Bone marrow (tissue), 2 donors: ENCODE measurements at places on chromosomes 2 and 18.

DNA sequence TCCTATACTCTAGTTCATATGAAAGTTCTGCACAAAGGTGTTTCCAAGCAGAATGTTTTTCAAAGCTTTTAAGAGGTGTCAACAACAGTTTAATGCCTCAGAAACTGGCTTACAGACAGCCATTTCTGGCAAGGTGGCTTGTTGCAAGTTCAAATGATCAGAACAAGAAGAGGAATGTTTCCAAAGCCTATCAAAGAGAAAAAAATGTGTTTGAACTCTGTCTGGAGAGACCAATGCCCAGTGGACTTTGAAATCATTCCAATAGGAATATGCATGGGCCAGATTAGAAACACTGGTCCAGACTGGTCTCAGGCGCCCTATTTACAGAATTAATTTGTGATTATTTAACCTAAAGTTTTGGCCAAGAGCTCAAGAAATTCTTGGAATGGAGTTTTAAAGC lies 106.2 kb downstream of the CPS1 start:
- DNase-seq: no peak

GRCh38 chr2:120367649-120368048 lies 21.7 kb downstream of the INHBB start:
- DNase-seq: no peak

GRCh38 chr2:55088400-55088799 lies 38.1 kb upstream of the RTN4 start:
- no peak for DNase-seq

DNA sequence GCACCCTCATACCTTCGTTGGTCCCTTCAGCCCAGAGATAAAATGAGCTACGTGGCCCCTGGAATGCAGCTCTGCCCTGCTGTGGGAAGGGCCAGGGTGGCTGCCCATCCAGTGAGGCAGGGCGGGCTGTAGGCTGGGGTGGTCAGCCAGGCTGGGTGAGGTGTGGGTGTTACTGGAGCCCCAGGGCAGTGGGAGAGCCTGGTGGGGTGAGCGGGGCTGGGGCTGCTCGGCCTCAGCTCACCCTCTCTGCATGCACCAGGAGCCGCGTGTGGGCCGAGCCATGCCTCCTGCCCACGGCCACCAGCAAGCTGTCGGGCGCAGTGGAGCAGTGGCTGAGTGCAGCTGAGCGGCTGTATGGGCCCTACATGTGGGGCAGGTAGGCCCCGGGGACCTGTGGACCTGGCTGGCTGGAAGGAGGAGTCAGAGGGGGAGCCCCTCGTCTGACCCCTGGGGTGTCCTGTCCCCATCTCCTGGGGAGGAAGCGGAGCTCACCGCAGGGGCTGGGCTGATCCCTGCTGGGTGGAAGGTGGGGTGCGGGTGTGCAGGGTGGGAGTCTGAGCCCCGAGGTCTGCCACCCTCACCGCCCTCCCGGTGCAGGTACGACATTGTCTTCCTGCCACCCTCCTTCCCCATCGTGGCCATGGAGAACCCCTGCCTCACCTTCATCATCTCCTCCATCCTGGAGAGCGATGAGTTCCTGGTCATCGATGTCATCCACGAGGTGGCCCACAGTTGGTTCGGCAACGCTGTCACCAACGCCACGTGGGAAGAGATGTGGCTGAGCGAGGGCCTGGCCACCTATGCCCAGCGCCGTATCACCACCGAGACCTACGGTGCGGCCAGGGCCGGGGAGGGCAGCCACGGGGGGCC lies 5.5 kb downstream of the RNPEPL1 start:
- no peak for DNase-seq

GRCh38 chr2:53913721-53914120 lies 54.0 kb upstream of the GPR75 start:
- DNase-seq: no peak

- DNase-seq: no peak
Measured at GRCh38 chr2:16661526-16661925, 4.1 kb downstream of the CYRIA start.

DNA sequence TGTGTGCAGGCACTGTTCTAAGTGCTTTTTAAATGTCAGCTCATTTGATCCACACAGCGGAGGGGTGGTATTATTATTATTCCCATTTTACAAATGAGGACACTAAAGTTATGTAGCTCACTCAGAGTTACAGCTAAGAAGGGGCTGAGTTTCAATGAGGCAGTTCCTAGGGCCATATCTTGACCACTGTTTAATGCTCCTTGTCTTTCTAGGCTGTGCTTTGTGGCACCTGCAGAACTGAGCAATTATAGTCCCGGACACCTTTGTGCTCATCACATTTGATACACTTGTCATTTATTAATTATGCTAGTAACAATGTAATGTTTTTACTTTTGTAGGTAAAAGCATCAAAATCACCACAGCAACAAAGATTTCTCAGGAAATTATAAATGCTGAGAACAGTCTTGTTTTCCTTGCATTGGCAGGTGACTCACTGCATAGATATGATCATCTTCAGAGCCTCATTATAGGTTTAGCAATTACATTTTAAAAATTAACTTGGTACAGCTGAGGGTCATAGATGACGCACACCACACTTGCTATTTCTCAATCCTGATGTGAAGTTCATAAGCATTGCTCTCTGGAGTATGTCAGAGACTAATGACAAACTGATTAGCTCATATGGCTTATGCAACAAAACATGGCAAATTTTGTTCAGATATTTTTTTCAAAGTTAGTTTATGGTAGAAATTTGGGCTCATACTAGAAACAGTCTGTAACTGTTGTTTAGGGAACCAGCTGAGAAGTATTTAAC lies 366.8 kb downstream of the TGIF1 start:
- no peak for DNase-seq

- DNase-seq: no peak
Measured at GRCh38 chr18:2597639-2598038, 26.3 kb downstream of the NDC80 start.

GRCh38 chr2:120110507-120110906 lies 97.6 kb downstream of the EPB41L5 start:
- DNase-seq: no peak
